ENCODE measurements at places on chromosomes 12 and 14. TPM values are rescaled to one million over a fixed set of nuclear protein-coding genes. Genes with fewer than 3 reads are reported as not detected.

Gene NFATC4
- total RNA-seq = not detected

- H3K27ac ChIP-seq = no peak overlapping the region
- H3K4me3 ChIP-seq = no peak overlapping the region
- no peaks in the 10 kb centered on the region for H3K4me1 ChIP-seq
- H3K27me3 ChIP-seq = no peaks in the 10 kb centered on the region
These were observed 58.9 kb upstream of the HMGA2 start for GRCh38 chr12:65765436-65765813.

Gene KRT73
- total RNA-seq = 65.6 TPM

- no peaks in the 10 kb centered on the region for H3K36me3 ChIP-seq
- no peak for DNase-seq
- no peak overlapping the region for H3K27ac ChIP-seq
- H3K4me1 ChIP-seq = no peaks in the 10 kb centered on the region
- H3K27me3 ChIP-seq = no peaks in the 10 kb centered on the region
- H3K4me3 ChIP-seq = no peak overlapping the region
These were observed 146.0 kb upstream of the SFSWAP start for GRCh38 chr12:131564845-131565244.

- no peaks in the 10 kb centered on the region for H3K27me3 ChIP-seq
- H3K4me3 ChIP-seq = no peak overlapping the region
- H3K27ac ChIP-seq = no peak overlapping the region
- no peaks in the 10 kb centered on the region for H3K4me1 ChIP-seq
- DNase-seq = no peak
These were observed 93.5 kb upstream of the FOXG1 start for GRCh38 chr14:28673056-28673455.

DNA sequence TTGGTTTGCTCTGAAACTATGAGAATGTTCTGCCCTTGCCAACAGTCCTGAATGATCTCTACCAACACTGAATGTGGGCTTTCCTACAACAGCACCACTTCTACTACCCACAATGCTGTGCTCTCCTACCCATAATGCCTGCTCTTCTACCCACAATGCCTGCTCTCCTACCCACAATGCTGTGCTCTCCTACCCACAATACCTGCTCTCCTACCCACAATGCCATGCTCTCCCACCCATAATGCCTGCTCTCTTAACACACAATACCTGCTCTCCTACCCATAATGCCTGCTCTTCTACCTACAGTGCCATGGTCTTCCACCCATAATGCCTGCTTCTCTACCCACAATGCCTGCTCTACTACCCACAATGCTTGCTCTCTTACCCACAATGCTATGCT lies 92.3 kb downstream of the KCNK13 start:
- H3K36me3 ChIP-seq = no peaks in the 10 kb centered on the region
- no peak for DNase-seq

GRCh38 chr14:89015016-89015415 lies 190.6 kb downstream of the TTC8 start:
- no peak for DNase-seq
- H3K4me3 ChIP-seq = no peak overlapping the region
- H3K4me1 ChIP-seq = no peaks in the 10 kb centered on the region
- H3K36me3 ChIP-seq = no peaks in the 10 kb centered on the region

- H3K27me3 ChIP-seq = no peaks in the 10 kb centered on the region
- no peaks in the 10 kb centered on the region for H3K4me1 ChIP-seq
These were observed 34.1 kb upstream of the CIT start for GRCh38 chr12:119911182-119911581.

Gene PTPRR
- total RNA-seq = not detected

DNA sequence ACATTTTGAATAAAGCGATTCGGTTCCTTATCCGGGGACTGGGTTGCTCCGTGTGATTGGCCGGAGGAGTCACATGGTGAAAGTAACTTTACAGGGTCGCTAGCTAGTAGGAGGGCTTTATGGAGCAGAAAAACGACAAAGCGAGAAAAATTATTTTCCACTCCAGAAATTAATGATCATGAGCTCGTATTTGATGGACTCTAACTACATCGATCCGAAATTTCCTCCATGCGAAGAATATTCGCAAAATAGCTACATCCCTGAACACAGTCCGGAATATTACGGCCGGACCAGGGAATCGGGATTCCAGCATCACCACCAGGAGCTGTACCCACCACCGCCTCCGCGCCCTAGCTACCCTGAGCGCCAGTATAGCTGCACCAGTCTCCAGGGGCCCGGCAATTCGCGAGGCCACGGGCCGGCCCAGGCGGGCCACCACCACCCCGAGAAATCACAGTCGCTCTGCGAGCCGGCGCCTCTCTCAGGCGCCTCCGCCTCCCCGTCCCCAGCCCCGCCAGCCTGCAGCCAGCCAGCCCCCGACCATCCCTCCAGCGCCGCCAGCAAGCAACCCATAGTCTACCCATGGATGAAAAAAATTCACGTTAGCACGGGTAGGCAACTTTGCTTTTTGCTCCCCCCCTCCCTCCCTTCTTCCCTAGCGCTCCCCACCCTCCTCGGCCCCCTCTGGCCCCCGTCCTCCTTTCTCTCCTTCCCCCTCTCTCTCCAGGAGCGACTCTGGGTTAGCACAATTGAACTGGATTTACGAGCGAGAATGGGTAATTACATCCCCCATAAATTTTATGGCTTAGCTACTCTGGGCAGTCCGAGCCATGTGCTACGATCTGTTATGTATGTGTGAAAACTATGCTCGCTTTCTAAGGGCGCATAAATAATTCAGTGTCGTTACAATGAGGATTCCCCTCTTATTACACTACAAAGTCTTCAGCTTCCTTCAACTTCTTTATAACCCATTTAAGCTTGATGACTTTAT lies at the start of gene HOXC4:
HOXC4 (plus strand) TSS at position 85 of the 991 bp plus-strand sequence; CDS start at position 173, 88 bp downstream.
- H3K27ac ChIP-seq = no peak within 1 kb of the TSS
- H3K4me3 ChIP-seq = peak within 1 kb of the TSS; percentile 63
- peaks cover 47% of the 10 kb centered on the region for H3K27me3 ChIP-seq
